ENCODE measurements at places on chromosomes 6 and 20.
A peak's percentile ranks its signal among the peaks of the same experiment; 100 is the strongest.

DNA sequence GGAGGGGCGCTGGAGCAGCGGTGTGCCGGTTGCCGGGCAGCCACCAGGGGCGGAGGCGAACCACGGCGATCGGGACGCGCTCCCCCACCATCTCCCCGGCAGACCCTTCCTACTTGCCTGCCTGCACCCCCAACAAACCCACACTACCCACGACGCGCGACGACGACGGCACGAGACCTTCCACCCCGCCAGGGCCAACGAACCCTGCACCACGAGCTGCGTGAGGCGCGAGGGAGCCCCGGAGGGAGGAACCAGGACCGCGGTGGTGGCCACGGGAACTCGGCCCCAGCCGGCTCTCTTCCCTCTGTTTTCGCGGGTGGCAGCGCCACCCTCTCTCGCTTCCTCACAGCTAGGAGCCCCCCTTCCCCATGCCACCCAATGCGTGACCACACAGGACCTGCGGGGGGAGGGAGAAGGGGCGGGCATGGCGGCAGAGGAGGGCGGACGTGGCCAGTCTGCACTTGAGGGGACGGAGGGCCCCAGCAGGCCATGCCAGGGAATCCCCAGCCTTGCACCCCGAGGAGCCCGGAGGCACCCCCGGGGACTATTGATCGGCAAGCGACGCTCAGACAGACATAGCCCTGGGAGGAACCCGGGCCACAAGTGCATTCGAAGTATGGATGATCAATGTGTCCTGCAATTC is 1516.4 kb upstream of the DEFB115 start:
- no peaks in the 10 kb centered on the region for H3K27me3 ChIP-seq
- no peaks in the 10 kb centered on the region for H3K36me3 ChIP-seq
- H3K4me3 ChIP-seq = no peak overlapping the region
- no peak for DNase-seq

DNA sequence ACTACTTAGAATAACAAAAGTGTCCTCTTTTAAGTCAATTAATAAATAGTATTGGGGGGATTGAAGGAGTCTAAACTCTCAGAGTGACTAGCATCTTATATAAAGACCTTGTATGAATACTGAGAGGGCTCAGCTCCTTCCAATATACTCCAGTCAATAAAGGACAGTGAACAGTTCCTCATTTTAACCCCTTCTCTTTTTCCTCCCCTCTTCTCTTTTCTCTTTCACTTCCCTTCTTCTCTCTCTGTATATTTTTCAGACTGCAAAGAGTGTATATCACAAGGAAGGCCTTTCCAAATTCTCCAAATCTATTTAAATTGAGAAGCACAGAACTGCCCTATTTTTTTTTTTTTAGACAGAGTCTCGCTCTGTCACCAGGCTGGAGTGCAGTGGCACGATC is 99.5 kb downstream of the CD164 start:
- H3K4me3 ChIP-seq = no peak overlapping the region
- no peak for DNase-seq
- no peaks in the 10 kb centered on the region for H3K4me1 ChIP-seq
- H3K27me3 ChIP-seq = no peaks in the 10 kb centered on the region
- no peak overlapping the region for H3K27ac ChIP-seq

- H3K27me3 ChIP-seq = no peaks in the 10 kb centered on the region
- no peak overlapping the region for H3K4me3 ChIP-seq
- H3K36me3 ChIP-seq = no peaks in the 10 kb centered on the region
Measured at GRCh38 chr6:132041706-132042105, 90.5 kb upstream of the CCN2 start.

GRCh38 chr6:21263531-21264287 is 329.8 kb upstream of the SOX4 start:
- H3K27ac ChIP-seq = no peak overlapping the region
- DNase-seq = no peak
- no peaks in the 10 kb centered on the region for H3K36me3 ChIP-seq
- no peaks in the 10 kb centered on the region for H3K27me3 ChIP-seq
- no peaks in the 10 kb centered on the region for H3K4me1 ChIP-seq

GRCh38 chr6:46062312-46062711 is 46.7 kb upstream of the CLIC5 start:
- H3K36me3 ChIP-seq = no peaks in the 10 kb centered on the region
- peak overlapping the region; percentile 65 for H3K27ac ChIP-seq
- H3K4me1 ChIP-seq = no peaks in the 10 kb centered on the region
- peak; percentile 75 for DNase-seq
- no peak overlapping the region for H3K4me3 ChIP-seq
- no peaks in the 10 kb centered on the region for H3K27me3 ChIP-seq

All from Peyer's patch (tissue), 4 donors.